Skin of body (tissue), 3 donors: ENCODE measurements at places on chromosomes 2 and 18. TPM values are rescaled to one million over a fixed set of nuclear protein-coding genes. Genes with fewer than 3 reads are reported as not detected.

GRCh38 chr18:57925706-57926105 is 118.3 kb upstream of the NEDD4L start:
- DNase-seq, result no peak

NXPH2 gene
- total RNA-seq, result 1.9 TPM

- DNase-seq, result no peak
These were observed 495 bp downstream of the TMEM169 start for GRCh38 chr2:216082117-216082711.

- peak; percentile 9 for DNase-seq
These were observed 5.3 kb upstream of the CTAGE1 start for GRCh38 chr18:22422909-22423548.

NRBP1 gene
- total RNA-seq, result 70.4 TPM

TUBB8B gene
- total RNA-seq, result not detected

DNA sequence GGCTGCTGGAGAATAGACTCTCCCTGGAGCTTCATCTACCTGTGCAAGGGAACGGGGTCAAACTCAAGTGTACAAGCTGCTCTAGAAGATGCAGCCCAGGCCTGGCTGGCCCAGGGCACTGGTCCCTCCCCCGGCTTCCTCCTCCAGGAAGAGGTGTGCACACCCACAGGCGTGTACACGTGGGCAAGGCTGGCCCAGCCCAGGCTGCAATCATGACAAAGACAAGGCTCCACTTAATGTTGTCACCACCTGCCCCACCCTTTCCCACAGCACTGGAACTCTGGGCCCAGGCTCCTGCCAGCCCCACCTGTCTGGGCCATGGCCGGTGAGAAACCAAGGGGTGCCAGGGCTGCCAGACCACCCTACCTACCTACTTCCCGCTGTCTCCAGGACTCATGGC is 29.6 kb upstream of the ALPP start:
- no peak for DNase-seq

DNA sequence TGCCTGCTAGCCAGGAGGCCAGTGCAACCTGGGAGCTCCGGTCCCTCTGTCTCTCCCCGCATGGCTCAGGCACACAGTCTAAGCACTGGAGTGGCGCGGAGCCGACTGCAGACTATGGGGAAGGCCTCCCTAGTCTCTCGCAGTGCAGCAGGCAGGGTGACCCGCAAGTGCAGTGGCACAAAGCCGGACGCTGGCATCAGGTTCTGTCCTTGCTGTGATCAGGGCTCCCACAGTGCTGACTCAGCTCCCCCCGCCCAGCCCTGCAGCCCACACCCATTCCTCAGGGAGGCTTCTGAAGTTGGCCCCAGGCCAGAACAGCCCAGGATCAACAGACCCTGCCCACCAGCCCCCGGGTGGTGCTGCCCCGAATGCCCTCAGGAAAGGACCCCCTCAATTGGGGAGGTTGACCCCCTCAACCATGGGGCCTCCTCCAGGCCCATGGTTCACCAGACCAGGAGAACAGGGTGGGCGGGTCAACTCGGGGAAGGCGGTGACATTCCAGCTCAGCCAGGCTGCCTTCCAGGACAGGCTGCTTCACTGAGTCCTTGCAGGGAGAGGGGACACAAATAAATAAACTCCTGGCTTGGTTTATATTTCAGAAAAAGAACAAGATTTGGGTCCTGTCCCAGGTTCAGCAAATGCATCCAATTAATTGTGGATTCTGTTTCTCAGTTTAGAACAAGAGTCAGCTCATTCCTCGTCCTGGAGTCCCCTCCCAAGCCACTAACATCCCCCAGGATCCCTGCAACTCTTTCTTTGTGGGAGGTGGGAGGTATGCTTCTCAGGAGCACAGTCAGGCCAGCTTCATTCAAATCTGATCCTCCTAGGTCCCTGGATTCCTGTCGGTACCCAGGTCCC is 12.2 kb downstream of the BIN1 start:
- peak; percentile 85 for DNase-seq

- no peak for DNase-seq
These were observed 235.6 kb downstream of the SCG2 start for GRCh38 chr2:223366566-223366965.

RTTN gene
- 27.1 TPM for total RNA-seq
